ENCODE measurements at places on chromosomes 6 and 20.
A peak's percentile ranks its signal among the peaks of the same experiment; 100 is the strongest.

DNA sequence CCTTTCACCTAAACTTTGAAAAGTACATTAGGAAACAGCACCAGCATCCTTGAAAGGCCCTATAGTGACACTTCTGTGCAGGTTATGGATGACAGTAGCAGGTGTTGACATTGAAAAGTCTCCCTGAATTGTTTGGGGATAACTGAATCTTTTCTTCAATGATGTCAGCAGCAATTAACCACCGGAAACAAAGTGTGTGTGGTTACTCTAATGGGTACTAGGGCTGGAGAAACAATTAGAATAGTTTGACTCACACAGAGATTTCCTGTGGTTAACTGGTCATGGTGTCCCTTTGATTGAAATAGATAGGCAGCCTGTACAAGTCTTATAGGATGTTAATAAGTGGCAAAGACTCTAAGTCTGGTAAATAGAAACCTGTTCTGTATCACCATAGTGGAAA, 189.1 kb downstream of the TBX18 start:
- DNase-seq: peak; percentile 66

DNA sequence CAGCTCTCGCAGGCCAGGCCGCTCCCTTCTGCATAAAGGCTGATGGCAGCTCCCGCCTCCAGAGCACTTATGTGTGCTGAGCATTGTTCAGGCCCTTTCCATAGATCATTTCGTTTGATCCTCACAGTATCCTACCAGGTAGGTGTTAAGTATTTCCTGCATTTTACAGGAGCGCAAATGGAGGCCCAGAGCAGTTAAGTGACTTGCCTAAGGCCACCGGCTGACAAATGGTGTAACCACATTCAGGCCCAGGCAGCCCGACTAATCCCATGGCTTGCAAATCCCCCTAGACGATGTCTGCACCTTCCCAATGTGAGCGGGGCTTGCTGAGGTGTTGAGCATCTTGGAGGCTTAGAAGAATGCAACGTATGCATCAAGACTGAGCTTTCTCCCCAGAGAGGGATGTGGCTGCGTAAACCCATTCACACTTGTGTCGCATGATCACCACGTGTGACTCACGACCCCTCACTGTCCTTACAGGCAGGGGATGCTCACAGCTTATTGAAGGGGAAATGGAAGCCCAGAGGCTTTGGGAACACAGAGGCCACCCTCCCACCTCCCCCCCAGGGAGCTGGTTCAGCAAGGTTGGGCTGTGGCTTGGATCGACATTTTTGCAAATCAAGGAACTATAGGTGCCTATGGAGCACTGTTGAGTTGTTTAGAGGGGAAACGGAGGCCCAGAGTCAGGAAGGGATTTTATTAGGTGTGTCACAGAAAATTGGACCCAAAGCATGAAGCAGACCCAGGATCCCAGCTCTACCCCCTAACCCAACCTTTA, 7.0 kb downstream of the BPIFB2 start:
- DNase-seq: no peak

- DNase-seq: no peak
Observed at GRCh38 chr20:47350181-47350550, 6.3 kb downstream of the ZMYND8 start.

DNA sequence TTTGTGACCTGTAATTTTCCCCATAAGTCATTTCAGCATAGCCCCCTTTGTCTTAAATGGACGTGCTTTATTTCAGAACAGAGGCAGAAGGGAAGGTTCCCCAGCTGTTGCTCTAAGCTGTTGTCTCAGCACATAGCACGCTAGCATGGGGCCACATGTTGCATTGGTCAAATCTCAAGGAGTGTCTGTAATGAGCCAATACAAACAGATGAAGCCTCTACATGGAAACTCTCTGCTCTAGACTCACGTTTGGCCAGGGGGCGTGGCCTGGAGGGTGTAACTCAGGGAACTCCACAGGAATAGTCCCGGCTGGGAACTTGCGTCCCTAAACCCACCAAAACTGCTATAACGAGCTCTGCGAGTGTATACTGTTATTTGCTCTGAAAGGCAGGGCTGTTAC, 35.2 kb upstream of the SLC22A2 start:
- no peak for DNase-seq

- DNase-seq: no peak
Observed at GRCh38 chr20:10654630-10655029, 19.2 kb downstream of the JAG1 start.

DNA sequence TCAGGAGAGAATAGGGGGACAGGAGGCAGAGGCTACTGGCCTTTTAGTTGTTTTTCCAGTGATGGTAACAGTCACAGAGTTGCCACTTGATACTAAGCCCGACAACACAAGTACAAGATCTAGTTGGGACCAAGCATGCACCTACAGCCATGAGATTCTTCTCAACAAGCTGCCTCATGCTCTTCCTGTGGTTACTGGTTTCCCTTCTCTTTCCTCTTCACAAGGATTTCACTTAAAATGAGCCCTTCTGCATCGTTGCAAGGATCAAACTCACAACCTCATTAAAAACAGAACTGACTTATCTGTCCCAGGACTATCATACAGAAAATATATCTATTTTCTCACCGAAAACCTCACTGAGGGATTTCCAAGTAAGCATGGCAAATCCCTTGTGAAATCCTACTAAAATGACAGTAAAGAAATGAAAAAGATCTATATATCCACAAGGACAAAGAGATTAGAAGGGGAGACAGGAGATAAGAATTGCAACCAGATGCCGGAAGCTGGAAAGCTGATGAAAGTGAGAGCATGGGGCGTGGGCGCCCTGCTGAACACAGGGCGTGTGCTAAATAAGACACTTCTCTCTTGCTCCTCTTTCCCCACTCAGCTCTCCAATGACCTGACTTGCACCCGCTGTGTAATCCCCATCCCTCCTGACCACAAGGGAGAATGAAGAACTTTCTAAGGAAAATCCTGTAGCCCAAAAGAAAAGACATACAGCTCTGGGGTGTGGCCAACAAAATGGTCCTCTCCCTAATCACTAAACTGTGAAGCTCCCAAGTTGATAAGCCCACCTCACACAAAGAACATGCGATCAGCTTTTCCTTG, 13.4 kb downstream of the MTFR2 start:
- no peak for DNase-seq

DNA sequence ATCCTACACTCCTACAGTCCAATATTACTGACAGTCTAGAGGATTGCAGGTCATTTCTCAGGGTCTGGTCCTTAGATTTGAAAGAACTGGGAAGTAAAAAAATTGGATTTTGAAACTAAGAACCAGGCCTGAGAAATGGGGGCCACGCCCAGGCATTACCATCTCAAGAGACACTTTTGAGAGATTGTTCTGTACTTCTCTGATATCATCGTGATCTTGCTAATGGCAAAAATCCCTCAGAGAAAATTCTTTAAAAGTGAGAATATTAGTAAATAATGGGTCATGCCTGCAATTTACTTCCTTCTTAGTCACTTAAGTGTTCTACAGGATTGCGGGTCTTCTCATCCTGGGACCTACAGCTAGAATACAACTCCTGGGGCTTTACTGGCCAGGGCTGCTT, 42.0 kb upstream of the HIVEP1 start:
- DNase-seq: no peak

GRCh38 chr6:136060052-136060451, 190.1 kb downstream of the MTFR2 start:
- DNase-seq: no peak

Data from glomerular endothelial cell (primary cell).